ENCODE measurements at places on chromosomes 2 and 18. TPM values are rescaled to one million over a fixed set of nuclear protein-coding genes. Genes with fewer than 3 reads are reported as not detected.

COL5A2 gene
- total RNA-seq = 962 TPM

- no peak for DNase-seq
These were observed 3.2 kb downstream of the CD226 start for GRCh38 chr18:69944436-69944835.

DNA sequence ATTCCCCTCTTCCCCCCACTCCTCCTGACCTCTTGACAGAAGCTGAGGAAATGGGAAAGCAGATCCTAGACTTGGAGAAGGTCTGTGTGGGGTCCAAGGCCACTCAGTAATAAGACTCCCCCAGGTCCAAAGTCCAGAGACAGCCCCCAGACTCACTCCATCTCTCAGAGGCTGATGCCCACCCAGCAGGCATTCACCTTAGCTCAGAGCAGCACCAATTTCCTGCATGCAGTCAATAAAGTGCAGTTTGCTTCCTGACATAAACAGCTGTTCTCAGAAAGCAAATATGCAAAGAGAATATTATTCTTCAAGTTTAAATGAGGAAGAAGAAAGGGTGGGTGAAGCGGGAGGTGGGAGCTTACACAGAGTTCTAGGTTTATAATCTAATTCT, 84.1 kb upstream of the RTN4 start:
- DNase-seq = no peak

GRCh38 chr2:189658306-189659212, 2.7 kb upstream of the ASNSD1 start:
- DNase-seq = peak; percentile 11

PJVK gene
- 0.97 TPM for total RNA-seq

GRCh38 chr2:55431982-55432627, 12.4 kb upstream of the CCDC88A start:
- DNase-seq = peak; percentile 70

- peak; percentile 74 for DNase-seq
These were observed 60.8 kb downstream of the LIMS1 start for GRCh38 chr2:108594982-108595464.

CNRIP1 gene
- 37.7 TPM for total RNA-seq

RAD51AP2 gene
- not detected for total RNA-seq

DNA sequence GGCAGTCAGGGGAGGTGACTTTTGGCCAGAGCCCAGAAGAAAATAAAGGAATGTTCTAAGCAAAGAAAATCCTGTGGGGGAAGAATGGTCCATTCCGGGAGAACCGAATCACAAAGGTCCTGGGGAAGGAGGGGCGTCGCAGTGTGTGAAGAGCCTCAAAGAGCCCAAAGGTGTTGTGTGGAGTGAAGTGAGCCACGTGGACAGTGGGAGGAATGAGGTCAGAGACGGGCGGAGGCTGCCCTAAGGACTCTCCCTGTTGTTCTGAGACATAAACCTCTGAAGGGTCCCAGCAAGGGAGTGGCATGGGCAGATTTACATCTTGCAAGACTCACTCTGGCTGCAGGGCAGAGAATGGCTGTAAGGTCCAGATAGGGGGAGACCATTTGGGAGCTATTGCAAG, 91.3 kb upstream of the SEC11C start:
- DNase-seq = no peak

Measured in GM23248 (cell line).